ENCODE measurements at places on chromosomes 3 and 15. TPM values are rescaled to one million over a fixed set of nuclear protein-coding genes. Genes with fewer than 3 reads are reported as not detected.

B3GNT5 gene
- total RNA-seq = 20.2 TPM

MAPK6 gene
- total RNA-seq = 28.1 TPM

VPS8 gene
- total RNA-seq = 24.7 TPM

GLDN gene
- total RNA-seq = not detected

CCDC39 gene
- total RNA-seq = not detected

MEGF11 gene
- not detected for total RNA-seq

CNTN3 gene
- not detected for total RNA-seq

CMTM8 gene
- total RNA-seq = 9.3 TPM

SMAD6 gene
- 0.19 TPM for total RNA-seq

DNA sequence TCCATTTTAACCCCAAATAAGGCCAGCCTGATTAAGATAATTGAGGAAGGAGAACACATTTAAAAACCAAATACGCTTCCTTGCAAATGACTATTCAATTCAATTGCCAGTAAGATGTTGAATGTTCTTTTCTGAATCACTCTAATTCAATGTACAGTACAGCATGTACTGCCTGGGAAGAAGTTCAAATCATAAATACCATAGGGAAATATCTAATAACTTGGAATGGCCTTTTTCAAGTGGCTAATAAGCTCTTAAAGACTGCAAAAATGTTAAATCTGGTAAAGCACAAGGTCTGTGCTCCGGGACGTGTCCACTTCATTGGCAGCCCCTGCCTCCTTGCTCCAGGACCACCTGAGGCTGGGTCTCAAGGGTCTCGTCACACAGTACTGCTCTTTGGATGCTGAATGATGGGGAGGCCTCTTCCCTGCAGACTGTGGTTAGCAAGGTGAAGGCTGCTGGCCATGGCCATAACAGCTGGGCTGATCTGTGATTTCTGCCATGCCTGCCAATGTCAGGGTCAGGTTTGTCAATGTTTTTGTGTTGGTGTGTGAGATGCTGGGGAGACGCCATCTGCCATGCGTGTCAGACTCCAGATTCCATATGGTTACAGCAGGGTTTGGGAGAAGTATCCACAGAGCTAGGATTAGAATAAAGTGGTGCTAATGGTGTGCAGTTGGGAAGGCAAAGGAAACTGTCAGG, 300.5 kb downstream of the ADAMTS17 start:
- DNase-seq = no peak

DNA sequence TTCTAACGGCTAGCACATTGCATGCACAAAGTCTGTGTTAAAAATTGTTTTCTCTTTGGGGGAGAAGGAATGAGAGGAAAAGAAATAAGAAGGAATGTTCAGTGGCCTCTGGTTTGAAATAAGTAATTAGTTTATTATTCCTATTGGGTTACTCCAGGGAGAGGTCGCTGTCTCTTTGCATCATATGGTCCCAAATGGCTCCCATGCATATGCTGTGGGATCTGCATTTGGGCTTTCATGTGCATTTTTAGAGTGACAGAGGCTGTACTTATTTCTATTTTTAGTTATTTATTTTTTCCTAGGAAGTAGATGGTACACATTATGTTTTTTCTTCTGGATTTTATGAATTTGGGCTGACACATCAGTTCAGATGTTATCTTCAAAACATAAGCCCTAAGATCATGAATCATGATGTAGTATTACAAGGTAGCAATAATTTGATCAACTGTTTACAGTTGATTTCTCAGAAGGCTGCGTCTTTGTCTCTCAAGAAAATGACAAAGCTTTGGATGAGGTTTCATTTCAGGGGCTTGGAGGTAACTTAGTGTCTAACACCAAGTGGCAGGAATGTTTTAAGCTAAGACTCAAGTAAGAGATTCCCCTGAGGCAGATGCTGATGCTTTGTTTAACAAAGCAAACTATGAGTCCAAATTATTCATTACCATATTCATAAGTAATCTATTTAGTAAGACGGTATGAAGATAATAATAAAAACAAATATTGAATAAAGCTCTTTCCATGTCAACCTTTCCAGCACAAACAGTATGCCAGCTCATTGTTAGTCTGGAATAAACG, 247.7 kb downstream of the NSUN3 start:
- DNase-seq = no peak

DNA sequence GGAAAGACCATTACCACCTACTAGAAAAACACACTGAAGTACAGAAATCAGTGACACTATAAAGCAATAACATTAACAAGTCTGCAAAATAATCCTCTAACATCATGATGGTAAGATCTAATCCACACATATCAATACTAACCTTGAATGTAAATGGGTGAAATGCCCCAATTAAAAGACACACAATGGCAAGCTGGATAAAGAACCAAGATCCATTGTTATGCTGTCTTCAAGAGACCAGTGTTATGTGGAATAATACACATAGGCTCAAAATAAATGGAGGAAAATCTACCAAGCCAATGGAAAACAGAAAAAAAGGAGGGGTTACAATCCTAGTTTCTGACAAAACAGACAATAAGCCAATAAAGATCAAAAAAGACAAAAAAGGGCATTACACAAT, 13.5 kb downstream of the OR5K3 start:
- no peak for DNase-seq

DNA sequence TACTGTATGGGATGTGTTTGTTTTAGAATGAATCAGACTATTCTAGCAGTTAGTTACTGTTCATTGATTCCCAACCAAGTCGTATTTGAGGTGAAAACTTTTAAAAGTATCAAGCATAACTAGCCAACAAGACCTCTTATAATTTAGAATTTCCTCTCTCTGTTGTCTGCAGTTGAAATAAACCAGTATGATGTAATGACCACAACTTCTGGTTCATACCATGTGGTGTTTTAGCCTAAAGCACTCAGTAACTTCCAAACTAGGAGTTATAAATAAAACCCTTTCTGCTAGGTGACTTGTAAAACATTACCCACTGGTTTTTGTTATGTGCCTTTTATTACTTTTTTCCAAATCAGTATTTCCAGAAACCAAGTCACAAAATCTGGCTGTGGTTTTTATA, 19.8 kb upstream of the P2RY12 start:
- no peak for DNase-seq

- no peak for DNase-seq
Measured at GRCh38 chr3:45923755-45924154, 19.5 kb upstream of the CXCR6 start.

DNA sequence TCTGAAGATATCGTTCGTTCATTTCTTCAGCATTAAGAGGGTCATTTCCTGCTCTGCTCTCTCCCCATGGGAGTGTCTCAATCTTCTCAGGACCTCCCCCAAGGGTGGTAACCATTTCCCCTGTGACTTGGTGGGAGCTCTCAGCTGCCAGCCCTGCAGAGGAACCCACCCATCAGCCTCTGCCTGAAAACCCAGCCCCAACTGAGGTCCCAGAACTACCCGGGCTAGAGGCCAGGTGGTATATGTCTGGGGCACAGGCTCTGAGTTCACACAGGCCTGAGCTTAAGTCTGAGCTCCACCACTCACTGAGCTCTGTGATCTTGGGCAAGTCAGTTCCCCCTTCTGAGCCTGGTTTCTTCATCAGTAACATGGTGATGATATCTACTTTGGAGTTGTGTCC, 10.0 kb upstream of the ATP2B2 start:
- no peak for DNase-seq
